ENCODE measurements at places on chromosomes 16 and 17. TPM values are rescaled to one million over a fixed set of nuclear protein-coding genes. Genes with fewer than 3 reads are reported as not detected.

The CCL13 gene
- polyA plus RNA-seq, result not detected

- no peaks in the 10 kb centered on the region for H3K36me3 ChIP-seq
- peaks cover 22% of the 10 kb centered on the region for H3K4me1 ChIP-seq
- no peak overlapping the region for H3K4me3 ChIP-seq
- H3K27me3 ChIP-seq, result no peaks in the 10 kb centered on the region
- no peak for DNase-seq
These were observed 63.4 kb downstream of the ADCY9 start for GRCh38 chr16:4052801-4053293.

DNA sequence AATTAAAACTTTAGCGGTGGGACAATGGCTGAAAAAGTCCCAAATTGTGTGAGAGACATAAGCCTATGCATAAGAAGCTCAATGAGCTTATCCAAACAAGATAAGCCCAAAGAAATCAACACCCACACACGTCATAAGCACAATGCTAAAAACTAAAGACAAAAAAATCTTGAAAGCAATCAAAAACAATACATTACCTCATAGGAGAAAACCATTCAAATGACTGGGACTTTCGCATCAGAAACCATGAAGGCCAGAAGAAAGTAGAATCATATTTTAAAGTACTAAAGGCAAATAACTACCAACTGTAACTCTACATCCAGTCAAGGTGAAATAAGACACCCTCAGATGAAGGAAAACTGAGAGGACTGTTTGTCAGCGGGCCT is 50.2 kb downstream of the ZCCHC14 start:
- no peak for DNase-seq
- H3K4me3 ChIP-seq, result no peak overlapping the region
- H3K36me3 ChIP-seq, result peaks cover 11% of the 10 kb centered on the region
- H3K27me3 ChIP-seq, result no peaks in the 10 kb centered on the region
- peaks cover 2% of the 10 kb centered on the region for H3K4me1 ChIP-seq

The DHX58 gene
- polyA plus RNA-seq, result 21.9 TPM

DNA sequence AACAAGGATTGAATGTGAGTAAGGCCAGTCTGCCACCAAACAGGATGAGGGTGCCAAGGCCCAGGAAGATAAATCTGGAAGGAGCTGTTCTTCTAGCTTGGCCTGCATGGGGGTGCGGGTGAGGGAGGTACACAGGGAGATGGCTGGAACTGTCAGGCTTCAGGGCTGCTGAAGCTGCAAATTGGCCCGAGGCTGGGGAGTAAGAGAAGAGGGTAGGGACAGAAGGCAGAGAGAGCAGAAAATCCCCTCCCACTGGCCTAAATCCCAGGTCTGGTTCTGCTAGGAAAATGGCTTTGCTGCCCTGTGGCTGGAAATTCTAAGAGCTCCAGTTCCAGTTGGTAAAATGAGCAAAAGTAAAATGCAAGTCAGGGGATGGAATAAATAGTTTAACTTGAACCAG is 87.9 kb downstream of the CCDC182 start:
- H3K27me3 ChIP-seq, result no peaks in the 10 kb centered on the region
- H3K27ac ChIP-seq, result no peak overlapping the region
- H3K36me3 ChIP-seq, result no peaks in the 10 kb centered on the region
- DNase-seq, result no peak

The ZG16 gene
- polyA plus RNA-seq, result 2.8 TPM

DNA sequence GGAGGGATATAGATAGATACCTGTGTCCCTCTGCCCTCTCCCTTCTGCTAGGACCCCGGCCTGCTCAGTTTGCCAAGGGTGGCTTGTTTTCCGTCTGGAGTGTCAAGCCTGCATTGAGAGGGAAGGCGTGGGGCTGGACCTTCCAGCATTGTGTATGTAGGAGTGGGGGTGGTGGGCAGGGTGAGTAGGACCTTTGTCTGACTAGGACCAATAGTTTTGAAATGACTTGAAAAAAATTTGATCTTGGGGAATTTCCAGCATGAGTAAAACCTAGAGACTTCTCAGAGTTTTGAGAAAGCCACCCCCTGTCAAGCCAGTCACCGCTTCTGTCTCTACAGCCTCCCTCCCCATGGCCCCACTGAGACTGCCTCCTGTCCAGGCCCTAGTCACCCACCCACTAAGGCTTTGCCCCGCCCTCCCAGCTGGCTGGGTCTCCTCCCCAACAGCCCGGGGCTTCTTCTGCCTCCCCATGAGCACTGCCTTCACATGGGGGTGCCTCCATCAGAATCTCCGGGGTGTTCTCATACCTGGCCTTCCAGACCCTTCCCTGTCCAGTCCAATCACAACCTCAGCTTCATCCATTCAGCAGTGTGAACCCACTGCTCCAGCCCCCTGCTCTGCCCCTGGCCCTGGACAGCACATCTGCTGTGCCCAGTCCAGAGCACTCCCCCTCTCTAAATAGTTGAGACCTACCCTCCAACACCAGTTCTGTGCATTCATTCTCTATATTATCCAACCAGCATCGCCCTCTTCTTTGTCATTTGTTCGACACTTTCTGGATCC is 207.0 kb downstream of the MSI2 start:
- H3K36me3 ChIP-seq, result no peaks in the 10 kb centered on the region
- no peak overlapping the region for H3K4me3 ChIP-seq
- DNase-seq, result no peak
- H3K27ac ChIP-seq, result no peak overlapping the region
- H3K4me1 ChIP-seq, result no peaks in the 10 kb centered on the region

The IRX6 gene
- not detected for polyA plus RNA-seq

DNA sequence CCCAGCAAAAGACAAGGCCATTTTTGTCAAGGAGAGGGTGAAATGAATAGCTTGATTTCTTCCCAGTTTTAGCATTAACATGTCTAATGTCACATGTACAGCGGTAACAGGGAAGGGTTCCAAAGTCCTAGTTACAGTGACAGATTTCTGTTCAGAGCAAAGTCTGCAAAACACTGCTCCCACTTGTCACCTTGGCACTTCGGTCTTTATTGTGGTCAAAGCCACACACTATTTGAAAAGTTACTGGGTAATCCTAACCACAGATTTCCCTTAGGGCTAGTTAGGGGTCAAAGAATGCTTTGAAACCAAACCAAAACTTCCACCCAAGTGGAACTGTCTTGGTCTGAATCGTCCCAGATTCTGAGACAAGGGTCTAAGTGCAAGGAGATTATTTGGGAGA is 455.6 kb downstream of the HS3ST3B1 start:
- no peaks in the 10 kb centered on the region for H3K27me3 ChIP-seq
- no peak for DNase-seq
- H3K4me3 ChIP-seq, result no peak overlapping the region
- no peaks in the 10 kb centered on the region for H3K36me3 ChIP-seq
- H3K4me1 ChIP-seq, result peaks cover 10% of the 10 kb centered on the region

- no peaks in the 10 kb centered on the region for H3K36me3 ChIP-seq
- H3K27ac ChIP-seq, result no peak overlapping the region
- no peak for DNase-seq
- no peaks in the 10 kb centered on the region for H3K4me1 ChIP-seq
- no peak overlapping the region for H3K4me3 ChIP-seq
These were observed 532.0 kb downstream of the CDH11 start for GRCh38 chr16:64589836-64590235.

The TK2 gene
- polyA plus RNA-seq, result 22.5 TPM

GRCh38 chr17:5832886-5833285 is 237.3 kb upstream of the WSCD1 start:
- no peaks in the 10 kb centered on the region for H3K27me3 ChIP-seq
- no peaks in the 10 kb centered on the region for H3K4me1 ChIP-seq
- H3K4me3 ChIP-seq, result no peak overlapping the region

The WSCD1 gene
- polyA plus RNA-seq, result 0.95 TPM

DNA sequence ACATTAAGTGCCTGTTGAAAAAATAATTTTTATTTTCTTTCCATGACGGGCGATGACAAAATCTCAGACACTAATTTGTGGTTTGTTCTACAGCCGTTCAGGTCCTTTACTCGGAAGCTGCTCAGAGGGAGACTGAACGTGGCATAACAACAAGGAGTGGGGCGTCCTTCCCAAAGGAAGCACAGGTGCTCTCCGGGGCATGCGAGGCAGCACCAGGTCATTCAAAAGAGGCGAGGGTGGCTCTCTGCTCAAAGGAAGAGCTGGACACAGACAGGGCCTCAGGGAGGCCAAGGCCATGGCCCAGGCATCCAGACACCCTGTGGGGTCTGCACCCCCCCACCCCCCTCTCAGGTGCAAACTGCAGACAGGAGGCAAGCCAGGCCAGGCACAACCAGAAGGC is 16.2 kb downstream of the UNKL start:
- H3K27ac ChIP-seq, result no peak overlapping the region
- DNase-seq, result no peak
- H3K27me3 ChIP-seq, result no peaks in the 10 kb centered on the region

The KLHL10 gene
- 0.03 TPM for polyA plus RNA-seq

All from liver (tissue), 10 donors.